ENCODE measurements at places on chromosomes 5 and 9. TPM values are rescaled to one million over a fixed set of nuclear protein-coding genes. Genes with fewer than 3 reads are reported as not detected.

- peaks cover 39% of the 10 kb centered on the region for H3K4me1 ChIP-seq
- DNase-seq: no peak
- no peak overlapping the region for H3K4me3 ChIP-seq
- H3K27ac ChIP-seq: no peak overlapping the region
- H3K27me3 ChIP-seq: no peaks in the 10 kb centered on the region
These were observed 3.1 kb upstream of the B4GALT7 start for GRCh38 chr5:177596775-177597238.

DNA sequence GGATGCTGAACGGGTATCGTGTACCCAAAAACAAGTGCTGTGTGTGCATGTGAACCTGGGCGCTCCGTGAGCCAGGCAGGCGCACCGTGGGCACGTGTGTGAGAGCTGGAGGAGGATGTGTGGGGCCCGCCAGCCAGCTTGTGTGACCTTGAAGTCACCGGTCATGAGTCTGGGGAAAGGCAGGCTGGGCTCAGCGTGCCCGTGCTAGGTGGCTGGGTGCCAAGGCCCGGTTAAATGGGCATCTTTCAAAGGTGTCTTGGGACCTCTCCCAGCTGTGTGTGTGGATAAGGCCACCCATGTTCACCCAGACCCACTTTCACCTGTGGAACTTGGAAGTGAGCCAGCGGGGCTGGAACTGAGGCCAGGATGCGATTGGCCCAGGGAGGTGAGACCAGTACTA lies 3.4 kb downstream of the KCNT1 start:
- peaks cover 5% of the 10 kb centered on the region for H3K27me3 ChIP-seq
- H3K27ac ChIP-seq: no peak overlapping the region
- no peaks in the 10 kb centered on the region for H3K4me1 ChIP-seq

DNA sequence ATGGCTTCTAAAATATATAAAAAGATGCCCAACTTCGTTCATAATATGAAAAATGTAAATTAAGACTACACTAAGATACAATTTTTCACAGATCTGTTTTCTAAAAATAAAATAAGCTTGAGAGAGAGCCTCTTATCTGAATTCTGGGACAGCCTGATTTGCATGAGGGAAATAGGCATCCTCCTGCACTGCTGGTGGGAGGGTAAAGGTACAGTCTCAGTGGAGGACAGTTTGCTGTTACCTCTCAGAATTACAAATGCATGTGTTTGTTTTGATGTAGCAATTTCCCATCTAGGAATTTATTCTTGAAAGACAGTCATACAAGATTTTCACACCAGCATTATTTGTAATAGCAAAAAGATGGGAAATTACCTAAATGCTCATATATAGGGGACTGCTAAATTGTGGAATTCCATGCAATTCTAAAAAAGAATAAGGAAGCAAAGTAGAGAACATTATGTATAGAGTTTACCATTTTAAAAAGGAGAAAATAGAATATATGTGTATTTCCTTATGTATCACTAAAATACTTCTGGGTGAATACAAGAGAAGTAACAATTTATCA lies 75.7 kb downstream of the ZSWIM6 start:
- no peak overlapping the region for H3K27ac ChIP-seq
- H3K4me3 ChIP-seq: peak overlapping the region; percentile 70
- H3K36me3 ChIP-seq: no peaks in the 10 kb centered on the region
- no peaks in the 10 kb centered on the region for H3K27me3 ChIP-seq

GRCh38 chr5:132239776-132240175 lies 12.1 kb upstream of the P4HA2 start:
- H3K4me3 ChIP-seq: no peak overlapping the region
- no peak overlapping the region for H3K27ac ChIP-seq
- no peaks in the 10 kb centered on the region for H3K4me1 ChIP-seq

- no peak overlapping the region for H3K4me3 ChIP-seq
- peaks cover 82% of the 10 kb centered on the region for H3K36me3 ChIP-seq
- H3K27ac ChIP-seq: no peak overlapping the region
- no peaks in the 10 kb centered on the region for H3K4me1 ChIP-seq
- H3K27me3 ChIP-seq: no peaks in the 10 kb centered on the region
These were observed 17.3 kb upstream of the TMOD1 start for GRCh38 chr9:97484134-97484533.

Gene NSUN2
- total RNA-seq: 86.4 TPM

Gene LCN9
- not detected for total RNA-seq

- H3K27me3 ChIP-seq: no peaks in the 10 kb centered on the region
- no peak overlapping the region for H3K4me3 ChIP-seq
- H3K27ac ChIP-seq: no peak overlapping the region
- peaks cover 2% of the 10 kb centered on the region for H3K36me3 ChIP-seq
- DNase-seq: no peak
These were observed 29.2 kb downstream of the HOMER1 start for GRCh38 chr5:79484731-79485130.

DNA sequence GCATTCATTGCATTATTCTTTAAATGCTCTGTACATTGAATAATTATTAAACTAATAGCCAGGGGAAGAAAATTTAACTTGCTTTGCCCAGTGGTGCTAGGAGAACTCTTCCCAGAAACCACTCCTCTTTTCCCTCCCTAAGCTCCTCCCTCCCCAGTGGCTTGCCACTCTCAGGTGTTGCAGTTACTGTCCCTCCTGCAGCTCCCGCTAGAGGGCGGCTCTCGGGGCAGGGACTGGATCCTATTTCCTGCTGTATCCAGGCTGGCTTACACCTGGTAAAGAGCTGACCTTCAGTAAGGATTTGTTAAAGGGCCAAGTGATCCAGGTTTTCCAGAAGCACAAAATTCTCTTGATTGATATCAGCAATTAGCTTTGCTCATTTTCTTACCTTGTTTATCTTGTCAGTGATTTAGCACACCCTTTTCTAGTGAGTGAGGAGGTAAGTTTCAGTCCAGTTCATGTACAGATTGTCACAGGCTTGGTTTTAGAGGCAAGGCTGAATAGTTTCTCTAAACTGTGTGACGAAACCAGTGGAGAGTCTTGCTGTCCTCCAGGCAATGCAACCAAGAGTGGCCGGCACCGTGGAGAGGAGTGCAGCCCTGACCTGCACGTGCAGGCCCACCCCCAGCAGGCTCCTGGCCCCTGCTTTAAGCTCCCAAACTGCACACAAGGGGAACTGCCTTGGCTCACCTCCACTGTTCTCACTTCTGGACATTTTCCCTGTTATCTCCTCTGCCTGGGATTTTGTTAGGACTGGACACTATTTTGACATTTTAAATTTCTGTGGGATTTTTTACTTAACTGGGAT lies 423.8 kb downstream of the SPOCK1 start:
- no peak for DNase-seq
- peaks cover 15% of the 10 kb centered on the region for H3K4me1 ChIP-seq
- H3K27me3 ChIP-seq: no peaks in the 10 kb centered on the region

- H3K4me3 ChIP-seq: no peak overlapping the region
- no peak overlapping the region for H3K27ac ChIP-seq
- H3K27me3 ChIP-seq: peaks cover 2% of the 10 kb centered on the region
- no peak for DNase-seq
- no peaks in the 10 kb centered on the region for H3K36me3 ChIP-seq
These were observed 42.8 kb downstream of the PPP1R2B start for GRCh38 chr5:156892864-156893263.

Gene COL27A1
- 0.33 TPM for total RNA-seq

DNA sequence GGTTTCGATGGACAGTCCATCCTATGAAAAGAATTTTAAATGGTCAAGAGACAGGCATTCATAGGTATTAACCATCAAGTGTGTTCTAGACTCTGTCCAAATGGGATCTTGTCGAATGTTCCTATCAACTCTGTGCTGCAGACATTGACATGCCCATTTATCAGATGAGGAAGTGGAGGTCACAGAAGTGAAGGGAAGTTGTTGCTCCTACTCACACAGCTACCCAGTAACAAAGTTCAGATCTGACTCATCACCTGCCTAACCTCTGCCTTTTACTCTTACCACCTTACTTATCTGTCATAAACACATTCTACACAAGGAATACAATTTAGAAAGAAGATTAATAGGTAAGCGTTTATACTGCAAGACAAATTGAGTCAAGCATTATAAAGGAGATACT lies 426.2 kb upstream of the BRINP1 start:
- no peaks in the 10 kb centered on the region for H3K27me3 ChIP-seq
- no peak for DNase-seq
- H3K36me3 ChIP-seq: no peaks in the 10 kb centered on the region
- H3K4me1 ChIP-seq: no peaks in the 10 kb centered on the region

Gene PRRX2
- total RNA-seq: not detected

Gene PTPN3
- total RNA-seq: 0.05 TPM

GRCh38 chr5:150211156-150212030 lies 21.5 kb downstream of the SLC6A7 start:
- DNase-seq: no peak
- peaks cover 9% of the 10 kb centered on the region for H3K4me1 ChIP-seq
- H3K27me3 ChIP-seq: peaks cover 26% of the 10 kb centered on the region
- H3K4me3 ChIP-seq: no peak overlapping the region
- no peaks in the 10 kb centered on the region for H3K36me3 ChIP-seq
- H3K27ac ChIP-seq: no peak overlapping the region

Gene ROR2
- total RNA-seq: 0.12 TPM

DNA sequence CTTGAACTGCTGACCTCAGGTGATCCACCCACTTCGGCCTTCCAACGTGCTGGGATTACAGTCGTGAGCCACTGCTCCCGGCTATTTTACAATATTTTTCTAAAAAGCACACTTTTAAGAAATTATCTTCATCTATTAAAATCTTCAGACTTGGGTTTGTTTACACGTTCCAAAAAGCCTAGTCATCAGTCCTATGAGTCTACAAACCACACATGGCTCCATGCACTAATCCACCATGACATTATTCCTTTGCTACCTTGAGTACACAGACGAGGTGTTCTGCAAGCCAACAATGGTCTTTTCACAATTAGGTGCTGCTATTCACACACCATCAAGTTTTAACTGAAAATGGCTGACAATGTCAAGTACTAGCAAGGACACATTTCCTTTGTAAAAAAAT lies 41.0 kb downstream of the TRPM6 start:
- no peaks in the 10 kb centered on the region for H3K4me1 ChIP-seq
- no peak for DNase-seq
- H3K36me3 ChIP-seq: no peaks in the 10 kb centered on the region
- H3K4me3 ChIP-seq: no peak overlapping the region

DNA sequence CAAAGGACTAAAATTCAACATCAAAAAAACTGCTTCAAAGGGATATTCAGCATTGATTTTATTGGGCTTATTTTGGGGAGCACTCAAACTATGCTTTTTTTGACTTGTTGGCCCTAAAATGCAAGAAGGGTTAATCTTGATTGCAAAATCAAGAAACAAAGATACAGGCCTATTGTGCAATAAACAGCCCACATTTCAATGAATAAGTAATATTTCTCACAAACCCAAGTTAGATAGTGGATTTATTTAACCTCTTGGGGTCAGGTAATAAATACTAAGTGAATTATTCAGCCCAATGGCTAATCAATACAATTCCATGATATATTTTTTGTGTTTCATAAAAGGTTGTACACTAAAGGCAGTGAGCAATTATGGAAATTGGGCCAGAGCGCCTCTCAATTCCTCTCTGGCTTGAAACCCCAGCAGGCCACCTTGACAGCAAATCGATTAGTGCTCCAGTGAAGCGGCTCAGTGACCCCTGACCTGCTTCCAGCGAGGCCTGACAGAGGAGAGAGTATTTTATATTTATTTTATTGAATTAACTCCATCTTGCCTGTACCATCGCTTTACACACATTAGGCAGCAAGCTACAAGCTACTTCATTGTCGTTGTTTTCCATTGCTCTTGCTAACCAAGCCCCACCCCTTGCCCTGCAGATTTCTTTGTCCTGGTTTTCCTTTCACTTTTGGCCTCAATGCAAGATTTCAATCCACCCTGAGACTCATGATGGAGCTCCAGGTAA lies 65.5 kb downstream of the EBF1 start:
- peak overlapping the region; percentile 48 for H3K4me3 ChIP-seq
- H3K36me3 ChIP-seq: peaks cover 53% of the 10 kb centered on the region
- peaks cover 75% of the 10 kb centered on the region for H3K4me1 ChIP-seq

DNA sequence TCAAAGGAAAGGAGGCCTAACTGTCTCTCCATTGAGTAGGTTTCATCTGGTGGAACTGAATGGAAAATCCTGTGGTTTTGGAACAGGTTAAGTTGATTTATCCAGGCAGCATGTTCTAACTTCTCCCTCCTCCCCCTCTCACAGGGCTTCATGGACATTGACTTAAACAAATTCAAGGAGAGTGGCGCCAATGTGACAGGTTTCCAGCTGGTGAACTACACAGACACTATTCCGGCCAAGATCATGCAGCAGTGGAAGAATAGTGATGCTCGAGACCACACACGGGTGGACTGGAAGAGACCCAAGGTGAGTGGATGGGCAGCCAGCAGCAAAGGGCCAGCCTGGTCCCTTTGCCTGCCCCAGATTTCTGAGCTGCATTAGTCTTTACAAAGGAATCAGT lies 183.9 kb downstream of the GRIA1 start:
- no peak overlapping the region for H3K4me3 ChIP-seq
- H3K27ac ChIP-seq: no peak overlapping the region
- no peaks in the 10 kb centered on the region for H3K36me3 ChIP-seq
- H3K27me3 ChIP-seq: no peaks in the 10 kb centered on the region
- no peaks in the 10 kb centered on the region for H3K4me1 ChIP-seq

GRCh38 chr9:35666045-35666444 lies 1.1 kb upstream of the ARHGEF39 start:
- no peaks in the 10 kb centered on the region for H3K27me3 ChIP-seq
- peaks cover 7% of the 10 kb centered on the region for H3K36me3 ChIP-seq
- peak overlapping the region; percentile 29 for H3K4me3 ChIP-seq
- no peak overlapping the region for H3K27ac ChIP-seq

Gene CBY3
- not detected for total RNA-seq

DNA sequence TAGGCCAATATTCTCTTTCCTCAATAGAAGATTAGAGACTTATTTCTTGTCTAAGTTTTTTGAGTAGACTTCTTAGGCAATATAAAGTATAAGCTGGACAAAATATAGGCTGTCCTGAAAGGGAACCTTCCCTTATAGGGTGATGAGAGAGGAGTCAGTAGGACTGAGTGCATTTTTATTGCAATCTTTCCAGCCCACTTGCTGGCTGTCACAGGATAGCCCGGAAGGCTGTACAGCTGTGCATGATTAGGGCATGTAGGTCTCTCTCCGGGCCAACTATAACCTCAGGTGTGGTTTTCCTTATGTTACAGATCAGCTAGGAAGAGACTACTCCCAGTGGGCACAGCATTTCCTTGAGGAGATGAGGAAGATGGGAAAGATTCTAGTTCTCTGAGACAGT lies 159.8 kb upstream of the MEF2C start:
- H3K4me1 ChIP-seq: peaks cover 26% of the 10 kb centered on the region

- H3K27me3 ChIP-seq: peaks cover 5% of the 10 kb centered on the region
- H3K36me3 ChIP-seq: no peaks in the 10 kb centered on the region
- no peak overlapping the region for H3K4me3 ChIP-seq
- no peak for DNase-seq
These were observed 63.7 kb downstream of the GLIS3 start for GRCh38 chr9:4235871-4236804.

GRCh38 chr5:91020065-91020800 lies 362.9 kb downstream of the ARRDC3 start:
- no peak overlapping the region for H3K4me3 ChIP-seq
- H3K27ac ChIP-seq: no peak overlapping the region
- DNase-seq: no peak
- H3K27me3 ChIP-seq: peaks cover 6% of the 10 kb centered on the region
- H3K36me3 ChIP-seq: no peaks in the 10 kb centered on the region
- H3K4me1 ChIP-seq: no peaks in the 10 kb centered on the region

GRCh38 chr9:122053567-122054350 lies 39.3 kb downstream of the TTLL11 start:
- no peak for DNase-seq
- no peak overlapping the region for H3K27ac ChIP-seq
- H3K4me3 ChIP-seq: no peak overlapping the region
- H3K4me1 ChIP-seq: no peaks in the 10 kb centered on the region
- no peaks in the 10 kb centered on the region for H3K36me3 ChIP-seq

Gene FGF1
- total RNA-seq: not detected
